H9 (cell line): ENCODE measurements at places on chromosomes 2 and 18. TPM values are rescaled to one million over a fixed set of nuclear protein-coding genes. Genes with fewer than 3 reads are reported as not detected.

APLF gene
- 3.6 and 3.7 TPM in 2 replicates for total RNA-seq

NEDD4L gene
- 56.1 and 76.3 TPM in 2 replicates for total RNA-seq

C2orf78 gene
- 0.07 and 0.09 TPM in 2 replicates for total RNA-seq

ZNF521 gene
- 1.5 and 3.3 TPM in 2 replicates for total RNA-seq

SAP130 gene
- total RNA-seq: 45.6 and 48.3 TPM in 2 replicates

TCF23 gene
- not detected in 2 replicates for total RNA-seq

ALPI gene
- not detected in 2 replicates for total RNA-seq

GALNT13 gene
- 6.6 and 6.7 TPM in 2 replicates for total RNA-seq

SERPINB11 gene
- not detected in 2 replicates for total RNA-seq

LRRC30 gene
- total RNA-seq: not detected in 2 replicates

TUBA3E gene
- total RNA-seq: 0.13 and 0.26 TPM in 2 replicates

SNTG2 gene
- total RNA-seq: 12.7 and 13.2 TPM in 2 replicates

STPG4 gene
- 0.13 and 0.42 TPM in 2 replicates for total RNA-seq

NRP2 gene
- total RNA-seq: 19.7 and 20.7 TPM in 2 replicates

ANO7 gene
- total RNA-seq: 3.9 and 5.2 TPM in 2 replicates

PSMA8 gene
- not detected in 2 replicates for total RNA-seq

SLC38A11 gene
- total RNA-seq: not detected in 2 replicates

OR6B2 gene
- total RNA-seq: not detected in 2 replicates
